ENCODE measurements at places on chromosomes 2 and 18.

DNA sequence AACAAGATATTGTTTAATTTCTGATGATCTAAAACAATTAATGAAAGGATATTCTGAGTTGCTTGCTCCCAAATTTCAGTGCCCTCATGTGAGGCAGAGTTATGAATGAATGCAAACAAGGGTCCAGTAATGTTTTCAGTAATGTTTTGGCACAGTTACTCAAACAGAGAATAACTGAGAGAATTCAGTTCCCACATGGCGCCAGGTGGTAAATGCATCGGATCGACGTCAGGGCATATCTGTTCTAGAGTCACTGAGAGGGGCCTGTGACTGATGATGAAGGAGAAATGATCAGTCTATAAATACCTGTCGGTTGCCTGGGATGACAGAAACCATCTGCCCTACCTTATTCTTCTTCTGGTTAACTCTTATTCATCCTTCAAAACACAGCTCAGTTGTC, 81.4 kb downstream of the KCNS3 start:
- no peak for DNase-seq

- DNase-seq = no peak
Measured at GRCh38 chr2:69538249-69538648, 101.0 kb upstream of the NFU1 start.

DNA sequence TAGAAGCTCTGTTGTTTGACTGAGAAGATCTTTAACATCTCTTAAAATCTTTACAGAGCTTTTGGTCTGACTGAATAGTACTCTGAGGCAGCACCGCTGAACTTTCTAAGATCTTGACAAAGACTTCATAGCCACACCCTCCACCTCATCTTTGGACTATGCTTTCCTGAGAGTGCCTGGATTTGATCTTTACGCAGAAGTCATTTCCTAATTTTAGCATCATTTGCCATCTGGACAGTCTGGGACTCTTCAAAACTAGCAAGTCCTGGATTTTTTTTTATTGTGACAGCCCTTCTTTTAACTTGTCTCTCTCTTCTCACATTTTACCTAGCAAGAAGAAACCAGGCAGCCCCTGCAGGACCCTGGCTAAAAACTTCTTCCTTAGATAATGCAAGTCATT, 188.8 kb downstream of the CTIF start:
- DNase-seq = no peak

DNA sequence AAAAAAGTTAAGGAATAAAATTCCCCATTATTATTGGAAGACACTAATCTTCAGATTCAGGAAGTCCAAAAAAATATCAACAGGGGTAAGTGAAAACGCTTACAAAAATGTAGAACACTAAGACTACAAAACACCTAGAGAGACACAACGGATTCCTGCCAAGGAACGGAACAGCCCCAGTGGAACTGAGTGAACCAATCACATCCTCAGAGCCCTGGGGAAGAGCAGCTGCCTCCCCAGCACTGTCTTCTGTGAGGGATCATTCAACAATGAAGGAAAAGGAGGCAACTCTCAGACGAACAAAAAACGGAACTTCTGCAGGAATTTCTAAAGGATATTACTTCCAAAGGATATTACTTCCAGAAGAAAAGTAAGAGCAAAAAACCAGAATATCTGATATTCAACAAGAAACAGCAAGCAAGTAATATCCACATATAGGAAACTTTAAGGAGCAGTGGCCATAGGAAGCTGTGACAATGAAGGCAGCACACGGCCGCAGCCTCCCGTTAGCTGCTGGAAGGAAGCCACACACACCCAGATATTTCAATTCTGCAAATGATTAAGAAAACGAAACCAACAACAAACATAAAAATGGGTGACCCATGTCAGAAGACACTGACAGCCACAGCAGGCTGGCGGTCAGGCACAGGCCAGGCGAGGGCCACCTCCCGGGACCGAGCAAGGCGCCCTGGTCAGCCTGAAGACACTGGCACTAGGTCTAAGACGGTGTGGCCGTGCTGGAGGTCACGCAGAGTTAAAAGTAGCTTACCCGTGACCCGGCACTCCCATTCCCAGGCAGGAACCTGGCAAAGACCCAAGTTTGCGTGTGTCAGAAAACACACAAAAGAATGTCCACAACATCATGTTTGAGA, 81.8 kb downstream of the HDAC4 start:
- no peak for DNase-seq

GRCh38 chr2:177553176-177553884, 160.8 kb downstream of the AGPS start:
- no peak for DNase-seq

GRCh38 chr2:33275689-33276444, 200.6 kb upstream of the RASGRP3 start:
- DNase-seq = no peak

GRCh38 chr18:40925071-40925541, 1029.9 kb upstream of the PIK3C3 start:
- DNase-seq = no peak
